H9 (cell line): ENCODE measurements at places on chromosomes 2 and 18.

- H3K36me3 ChIP-seq = peaks cover 2% of the 10 kb centered on the region; the same call in 1 of the 2 replicates
- no peaks in the 10 kb centered on the region for H3K4me1 ChIP-seq
- no peak overlapping the region for H3K4me3 ChIP-seq
These were observed 456.6 kb upstream of the UBE2E3 start for GRCh38 chr2:180523621-180524340.

- peaks cover 13% of the 10 kb centered on the region for H3K36me3 ChIP-seq
- DNase-seq = no peak
These were observed 23.3 kb upstream of the UBE2F start for GRCh38 chr2:237943395-237944094.

DNA sequence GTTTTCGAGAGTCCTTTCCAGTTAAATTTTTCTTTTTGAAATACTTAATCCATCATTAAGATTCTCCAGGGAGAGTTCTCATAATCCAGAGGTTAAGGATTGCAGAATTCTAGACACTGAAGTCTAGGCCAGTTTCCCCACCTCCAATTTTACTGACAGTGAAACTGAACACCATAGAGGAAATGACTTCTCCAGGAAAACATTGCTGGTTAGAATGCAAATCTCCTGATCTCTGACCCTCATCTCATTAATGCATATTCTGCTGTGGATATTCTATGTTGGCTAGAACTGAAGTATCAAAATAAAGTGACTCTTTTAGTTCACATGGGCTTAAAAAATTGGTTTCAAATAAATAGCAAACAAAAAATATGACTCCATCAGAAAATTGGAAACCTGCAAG is 105.8 kb upstream of the UGP2 start:
- H3K27ac ChIP-seq = no peak overlapping the region

GRCh38 chr2:230912046-230912445 is 13.0 kb downstream of the GPR55 start:
- H3K4me1 ChIP-seq = no peaks in the 10 kb centered on the region; the same call in 1 of the 2 replicates

DNA sequence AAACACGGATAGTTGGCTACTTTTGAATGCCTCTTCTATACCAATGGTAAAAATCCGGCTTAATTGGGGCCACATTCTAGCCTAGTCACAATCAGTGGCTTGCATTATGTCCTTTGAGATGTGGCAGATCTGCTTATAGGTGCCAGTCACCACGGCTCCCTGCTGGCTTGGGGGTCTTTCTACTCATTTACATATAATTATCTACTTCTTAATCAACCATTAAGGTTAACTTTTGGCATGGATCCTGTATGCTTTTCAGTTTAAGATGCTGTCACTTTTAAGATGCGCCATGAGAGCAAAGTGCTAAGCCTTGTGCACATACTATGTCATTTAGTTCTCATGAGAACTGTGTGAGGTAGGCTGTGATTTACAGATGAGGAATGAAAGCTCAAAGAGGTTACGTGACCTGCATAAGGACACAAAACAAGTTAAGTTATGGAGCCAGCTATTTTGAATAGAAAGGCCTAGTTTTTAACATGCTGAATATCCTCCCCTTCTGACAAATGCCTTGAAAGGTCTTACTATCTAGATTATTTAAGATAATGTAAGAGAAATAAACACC is 4.1 kb downstream of the NEDD4L start:
- no peak overlapping the region for H3K4me3 ChIP-seq
- H3K36me3 ChIP-seq = peaks cover 1% of the 10 kb centered on the region; the same call in 1 of the 3 replicates
- H3K4me1 ChIP-seq = no peaks in the 10 kb centered on the region
- no peaks in the 10 kb centered on the region for H3K27me3 ChIP-seq

GRCh38 chr2:71941726-71942525 is 205.7 kb downstream of the CYP26B1 start:
- no peak overlapping the region for H3K27ac ChIP-seq
- no peak overlapping the region for H3K4me3 ChIP-seq
- no peaks in the 10 kb centered on the region for H3K27me3 ChIP-seq
- H3K36me3 ChIP-seq = no peaks in the 10 kb centered on the region

- H3K27me3 ChIP-seq = no peaks in the 10 kb centered on the region
- no peaks in the 10 kb centered on the region for H3K36me3 ChIP-seq
- DNase-seq = no peak
- no peaks in the 10 kb centered on the region for H3K4me1 ChIP-seq
- no peak overlapping the region for H3K27ac ChIP-seq
These were observed 86.8 kb upstream of the UXS1 start for GRCh38 chr2:106280722-106281446.

DNA sequence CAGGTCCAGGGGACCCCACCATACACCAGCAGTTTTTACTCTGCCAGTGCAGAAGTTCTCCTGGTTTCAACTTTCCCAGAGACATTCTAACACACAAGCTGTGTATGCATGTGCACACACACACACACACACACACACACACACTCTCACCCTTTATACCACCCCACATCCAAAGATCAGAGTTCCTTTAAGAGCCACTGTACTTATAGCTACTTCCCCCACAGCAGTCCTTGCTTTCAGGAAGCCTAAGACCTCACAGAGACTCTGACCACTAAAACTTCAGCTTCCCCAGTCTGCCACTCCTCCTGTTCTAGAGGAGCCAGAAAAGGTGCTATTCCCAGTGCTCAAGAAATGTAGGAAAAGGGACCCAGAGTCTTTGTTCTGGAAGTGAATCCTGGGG is 107.8 kb downstream of the ZNF521 start:
- H3K27ac ChIP-seq = no peak overlapping the region
- no peak overlapping the region; the same call in 2 of the 3 replicates for H3K4me3 ChIP-seq
- no peaks in the 10 kb centered on the region for H3K4me1 ChIP-seq

GRCh38 chr2:177796011-177796410 is 276.6 kb downstream of the PDE11A start:
- H3K4me1 ChIP-seq = no peaks in the 10 kb centered on the region; the same call in 1 of the 2 replicates
- no peaks in the 10 kb centered on the region for H3K27me3 ChIP-seq
- DNase-seq = no peak
- no peak overlapping the region for H3K27ac ChIP-seq
- no peaks in the 10 kb centered on the region for H3K36me3 ChIP-seq

GRCh38 chr2:151575338-151575737 is 158.9 kb downstream of the NEB start:
- H3K36me3 ChIP-seq = no peaks in the 10 kb centered on the region
- no peaks in the 10 kb centered on the region for H3K27me3 ChIP-seq
- H3K4me3 ChIP-seq = no peak overlapping the region
- no peak for DNase-seq
- H3K27ac ChIP-seq = no peak overlapping the region

DNA sequence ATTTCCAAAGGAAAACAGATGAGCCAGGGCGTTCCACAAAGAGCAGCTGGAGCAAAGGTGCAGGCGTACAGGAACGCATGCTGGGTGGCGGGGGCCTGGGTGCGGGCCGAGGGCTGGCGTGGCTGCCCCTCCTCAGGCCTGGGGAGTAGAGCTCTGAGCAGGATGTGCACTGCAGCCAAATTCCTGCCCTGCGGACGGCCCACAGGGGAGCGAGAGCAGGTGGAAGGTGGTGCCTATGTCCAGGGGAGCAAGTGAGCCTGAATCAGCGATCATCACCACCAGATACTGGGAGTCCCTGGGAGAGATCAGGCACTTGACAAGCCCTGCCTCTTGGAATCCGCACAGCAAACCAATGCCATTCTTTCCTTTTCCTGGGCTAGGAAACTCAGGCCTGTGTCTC is 106.3 kb downstream of the GBX2 start:
- H3K4me1 ChIP-seq = peaks cover 10% of the 10 kb centered on the region; the same call in 1 of the 2 replicates
- H3K4me3 ChIP-seq = no peak overlapping the region
- no peak overlapping the region for H3K27ac ChIP-seq
- no peaks in the 10 kb centered on the region for H3K27me3 ChIP-seq
- DNase-seq = no peak
- H3K36me3 ChIP-seq = peaks cover 7% of the 10 kb centered on the region

DNA sequence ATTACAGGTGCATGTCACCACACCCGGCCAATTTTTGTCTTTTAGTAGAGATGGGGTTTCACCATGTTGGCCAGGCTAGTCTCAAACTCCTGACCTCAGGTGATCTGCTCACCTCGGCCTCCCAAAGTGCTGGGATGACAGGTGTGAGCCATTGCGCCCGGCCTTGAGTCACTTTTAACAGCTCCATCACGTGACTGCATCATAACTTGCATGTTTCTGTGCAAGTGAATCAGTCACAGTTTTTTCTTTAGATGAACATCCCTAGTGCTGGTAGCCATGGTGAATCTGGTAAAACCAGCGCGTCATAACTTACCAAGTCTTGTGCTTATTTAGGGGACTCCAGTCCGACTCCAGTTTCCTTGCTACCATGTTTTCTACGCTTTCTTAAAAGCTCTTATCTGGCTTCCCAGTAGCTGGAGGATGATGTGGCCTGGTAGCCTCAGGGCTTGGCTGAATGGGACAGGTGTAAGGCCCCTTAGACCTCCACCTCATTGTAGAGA is 33.1 kb downstream of the PCARE start:
- no peaks in the 10 kb centered on the region for H3K27me3 ChIP-seq
- H3K36me3 ChIP-seq = no peaks in the 10 kb centered on the region
- DNase-seq = no peak
- no peak overlapping the region for H3K27ac ChIP-seq

- no peak for DNase-seq
- no peaks in the 10 kb centered on the region for H3K4me1 ChIP-seq
- no peaks in the 10 kb centered on the region for H3K27me3 ChIP-seq
- H3K4me3 ChIP-seq = no peak overlapping the region
- peaks cover 12% of the 10 kb centered on the region for H3K36me3 ChIP-seq
These were observed 28.0 kb downstream of the ST6GAL2 start for GRCh38 chr2:106857882-106858478.

- no peak overlapping the region for H3K4me3 ChIP-seq
- H3K4me1 ChIP-seq = no peaks in the 10 kb centered on the region
- H3K27me3 ChIP-seq = no peaks in the 10 kb centered on the region
- DNase-seq = no peak
These were observed 15.0 kb downstream of the ZC3H8 start for GRCh38 chr2:112239862-112240261.

DNA sequence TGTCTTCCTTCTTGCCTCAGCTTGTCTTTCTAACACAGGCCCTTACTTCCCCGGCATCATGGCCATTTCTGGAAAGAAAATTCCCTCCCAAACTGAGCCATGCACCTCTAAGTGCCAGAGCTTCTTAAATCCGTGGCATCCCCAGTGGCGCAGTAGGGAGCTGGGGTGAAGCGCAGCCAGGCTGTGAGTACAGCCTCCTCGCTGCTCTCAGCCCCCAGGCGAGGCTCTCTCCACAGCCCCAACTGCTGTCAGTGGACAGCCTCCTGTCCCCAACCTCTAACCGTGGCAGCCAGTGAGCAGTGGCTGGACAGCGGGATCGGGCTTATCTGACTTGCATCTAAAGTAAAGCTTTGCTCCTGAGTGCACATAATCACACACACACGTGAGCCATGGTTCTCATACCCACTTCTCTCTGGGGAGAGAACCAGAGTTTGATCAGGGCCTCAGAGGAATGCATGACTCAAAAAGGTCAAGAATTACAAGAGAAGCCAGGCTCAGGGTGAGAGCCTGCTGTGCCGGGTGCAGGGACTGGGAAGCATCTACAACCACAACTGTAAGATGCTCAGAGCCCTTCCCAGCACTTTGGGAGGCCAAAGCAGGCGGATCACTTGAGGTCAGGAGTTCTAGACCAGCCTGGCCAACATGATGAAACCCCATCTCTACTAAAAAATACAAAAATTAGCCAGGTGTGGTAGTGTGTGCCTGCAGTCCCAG is 50.7 kb downstream of the SFXN5 start:
- H3K27me3 ChIP-seq = no peaks in the 10 kb centered on the region
- no peaks in the 10 kb centered on the region for H3K4me1 ChIP-seq
- H3K27ac ChIP-seq = no peak overlapping the region
- no peak for DNase-seq

- no peaks in the 10 kb centered on the region for H3K4me1 ChIP-seq
- no peak overlapping the region for H3K4me3 ChIP-seq
- H3K36me3 ChIP-seq = no peaks in the 10 kb centered on the region
These were observed 60.7 kb upstream of the ITGA4 start for GRCh38 chr2:181396256-181397123.

DNA sequence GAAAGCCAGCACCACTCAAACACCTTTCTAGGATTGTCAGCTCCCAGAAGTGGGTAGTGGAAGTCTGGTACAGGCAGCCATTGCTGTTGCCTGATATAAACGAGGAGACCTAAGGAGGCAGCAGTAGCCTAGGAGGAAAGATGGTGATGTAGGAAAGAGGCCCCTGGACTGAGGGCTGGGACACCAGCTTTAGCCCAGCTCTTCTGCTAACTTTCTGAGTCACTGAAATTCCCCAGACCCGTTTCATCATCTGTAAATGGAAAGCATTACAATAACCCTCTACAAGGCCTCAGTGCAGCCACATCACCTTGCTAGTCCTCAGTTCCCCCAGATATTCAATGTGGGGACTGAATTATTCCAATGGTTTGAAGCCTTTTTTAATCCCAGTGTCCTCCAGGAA is 336.5 kb downstream of the TNS1 start:
- no peaks in the 10 kb centered on the region for H3K36me3 ChIP-seq
- H3K27ac ChIP-seq = no peak overlapping the region
- no peaks in the 10 kb centered on the region for H3K4me1 ChIP-seq

DNA sequence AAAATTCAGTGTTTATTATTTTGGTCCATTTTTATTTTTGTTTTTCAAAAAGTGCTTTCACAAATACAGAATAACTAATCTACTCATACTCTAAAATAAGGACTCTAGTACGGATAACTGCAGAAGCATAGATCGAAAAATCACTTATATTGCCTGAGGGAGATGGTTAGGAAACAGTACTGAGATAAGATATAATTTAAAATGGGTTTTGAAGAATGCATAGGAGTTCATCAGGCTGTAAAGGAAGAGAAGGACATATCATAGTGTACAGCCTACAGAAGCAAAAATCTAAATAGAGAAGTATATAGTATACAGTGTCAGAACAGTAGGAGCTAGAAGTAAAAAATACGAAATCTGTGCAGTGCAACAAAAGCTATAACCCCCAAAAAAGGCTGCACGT is 247.4 kb downstream of the SOX11 start:
- 0 out of 2 replicates have a peak, but pooled peaks cover 2% of the 10 kb centered on the region for H3K4me1 ChIP-seq
- H3K4me3 ChIP-seq = no peak overlapping the region
- H3K36me3 ChIP-seq = no peaks in the 10 kb centered on the region

GRCh38 chr2:161708350-161708975 is 84.2 kb downstream of the SLC4A10 start:
- no peak overlapping the region for H3K4me3 ChIP-seq
- DNase-seq = no peak
- H3K36me3 ChIP-seq = no peaks in the 10 kb centered on the region

GRCh38 chr2:185608799-185609198 is 129.8 kb upstream of the FSIP2 start:
- H3K4me1 ChIP-seq = no peaks in the 10 kb centered on the region
- DNase-seq = no peak
- H3K36me3 ChIP-seq = no peaks in the 10 kb centered on the region
- H3K27me3 ChIP-seq = no peaks in the 10 kb centered on the region
- H3K27ac ChIP-seq = no peak overlapping the region

DNA sequence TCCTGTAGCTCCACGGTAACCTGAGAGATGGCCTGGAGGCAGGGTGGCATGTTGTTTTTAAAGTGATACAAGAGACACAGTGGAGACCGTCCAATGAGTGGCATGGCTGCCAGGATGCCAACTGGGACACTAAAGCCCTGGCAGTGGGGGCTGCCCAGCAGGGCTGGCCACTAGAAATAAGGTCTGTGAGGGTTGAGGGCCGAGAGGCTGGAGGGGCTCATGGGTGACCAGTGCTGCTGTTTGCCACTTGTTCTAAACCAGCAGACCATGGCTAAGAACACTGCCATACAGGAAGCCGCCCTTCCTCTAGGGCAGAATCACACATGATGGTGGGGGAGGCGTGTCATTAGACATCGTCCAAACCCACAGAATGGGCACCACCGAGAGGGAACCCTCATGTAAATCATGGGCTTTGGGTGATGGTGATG is 71.9 kb downstream of the ALPK2 start:
- no peaks in the 10 kb centered on the region; the same call in 1 of the 3 replicates for H3K36me3 ChIP-seq
- no peaks in the 10 kb centered on the region for H3K4me1 ChIP-seq
- no peaks in the 10 kb centered on the region for H3K27me3 ChIP-seq
- no peak for DNase-seq
